ENCODE measurements at places on chromosomes 16 and 17.

DNA sequence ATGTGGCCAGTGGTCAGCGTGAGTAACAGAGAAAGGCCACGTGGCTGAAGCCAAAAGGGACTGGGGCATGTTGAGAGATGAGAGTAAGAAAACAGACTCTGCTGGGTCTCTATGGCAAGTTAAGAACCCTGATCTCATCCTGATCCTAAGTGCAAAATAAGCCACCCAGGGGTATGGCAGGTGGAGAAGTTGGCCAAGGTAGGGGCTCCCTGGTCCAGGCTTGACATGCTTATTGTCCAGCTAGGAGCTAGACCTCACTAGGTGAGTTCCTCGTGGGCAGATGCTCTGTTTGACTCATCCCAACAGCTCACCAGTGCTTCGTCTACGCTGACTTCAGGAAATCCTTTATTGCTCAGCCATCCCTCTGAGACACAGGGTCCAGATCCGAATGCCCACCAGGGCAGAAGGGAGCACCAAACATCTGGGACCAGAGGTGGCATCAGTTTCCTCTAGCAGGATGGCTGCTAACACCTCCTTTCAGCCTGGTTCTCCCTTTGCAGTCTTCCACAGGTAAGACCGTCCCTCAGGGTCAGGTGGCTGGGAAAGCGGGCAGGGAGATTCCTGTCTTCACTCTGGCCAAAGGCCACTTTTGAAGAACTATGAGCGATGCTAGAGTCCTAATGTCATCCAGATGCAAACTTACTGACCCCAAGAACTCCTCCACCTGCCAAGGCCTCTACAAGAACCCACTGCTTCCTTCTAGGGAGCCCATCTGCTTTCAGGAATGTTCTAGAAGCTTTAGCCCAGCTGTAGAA is 99.5 kb downstream of the CDYL2 start:
- DNase-seq, result no peak

- DNase-seq, result no peak
Observed at GRCh38 chr17:42841975-42842685, 2.2 kb upstream of the AOC2 start.

- DNase-seq, result peak; percentile 58
Observed at GRCh38 chr17:75652934-75653549, 13.9 kb downstream of the RECQL5 start.

- no peak for DNase-seq
Observed at GRCh38 chr17:82868715-82869131, 28.9 kb upstream of the ZNF750 start.

GRCh38 chr16:85869206-85869605 is 29.8 kb upstream of the IRF8 start:
- DNase-seq, result no peak

- DNase-seq, result no peak
Observed at GRCh38 chr17:80961541-80962330, 29.9 kb upstream of the CHMP6 start.

- DNase-seq, result no peak
Observed at GRCh38 chr17:59874376-59874775, 18.4 kb downstream of the TUBD1 start.

GRCh38 chr17:10558049-10558448 is 8.6 kb upstream of the MYH2 start:
- no peak for DNase-seq

GRCh38 chr17:31550389-31551056 is 159.0 kb downstream of the RAB11FIP4 start:
- DNase-seq, result peak; percentile 53
